Brain pericyte (primary cell): ENCODE measurements at places on chromosomes 6 and 20.

GRCh38 chr6:27332692-27333641 lies 20.9 kb upstream of the POM121L2 start:
- no peak for DNase-seq

DNA sequence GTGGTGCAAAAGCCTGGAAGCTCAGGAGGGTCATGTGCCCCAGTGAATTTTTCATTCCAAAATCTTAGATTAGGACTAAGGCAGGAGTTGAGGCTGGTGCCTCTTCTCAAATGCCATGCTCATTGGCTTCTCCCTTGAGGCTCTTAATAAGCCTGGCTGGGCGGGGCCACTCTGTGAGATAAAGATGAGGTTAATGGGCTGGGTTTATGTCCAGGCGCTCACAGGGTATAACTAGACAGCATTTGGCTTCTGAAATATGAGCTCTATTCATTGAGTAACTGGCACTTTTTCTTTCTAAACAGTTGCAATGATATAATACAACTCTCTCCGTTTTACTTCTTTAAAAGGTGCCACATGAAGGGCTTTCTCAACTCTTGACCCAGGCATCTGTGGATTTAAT lies 156.3 kb downstream of the SCML4 start:
- DNase-seq, result no peak

GRCh38 chr20:62025832-62026563 lies 39.7 kb downstream of the TAF4 start:
- DNase-seq, result no peak

- no peak for DNase-seq
Measured at GRCh38 chr6:158517581-158517980, 42.3 kb upstream of the TMEM181 start.

GRCh38 chr20:48682529-48683363 lies 145.1 kb downstream of the PREX1 start:
- DNase-seq, result peak; percentile 92

- no peak for DNase-seq
Measured at GRCh38 chr6:50853939-50854338, 35.3 kb downstream of the TFAP2B start.

DNA sequence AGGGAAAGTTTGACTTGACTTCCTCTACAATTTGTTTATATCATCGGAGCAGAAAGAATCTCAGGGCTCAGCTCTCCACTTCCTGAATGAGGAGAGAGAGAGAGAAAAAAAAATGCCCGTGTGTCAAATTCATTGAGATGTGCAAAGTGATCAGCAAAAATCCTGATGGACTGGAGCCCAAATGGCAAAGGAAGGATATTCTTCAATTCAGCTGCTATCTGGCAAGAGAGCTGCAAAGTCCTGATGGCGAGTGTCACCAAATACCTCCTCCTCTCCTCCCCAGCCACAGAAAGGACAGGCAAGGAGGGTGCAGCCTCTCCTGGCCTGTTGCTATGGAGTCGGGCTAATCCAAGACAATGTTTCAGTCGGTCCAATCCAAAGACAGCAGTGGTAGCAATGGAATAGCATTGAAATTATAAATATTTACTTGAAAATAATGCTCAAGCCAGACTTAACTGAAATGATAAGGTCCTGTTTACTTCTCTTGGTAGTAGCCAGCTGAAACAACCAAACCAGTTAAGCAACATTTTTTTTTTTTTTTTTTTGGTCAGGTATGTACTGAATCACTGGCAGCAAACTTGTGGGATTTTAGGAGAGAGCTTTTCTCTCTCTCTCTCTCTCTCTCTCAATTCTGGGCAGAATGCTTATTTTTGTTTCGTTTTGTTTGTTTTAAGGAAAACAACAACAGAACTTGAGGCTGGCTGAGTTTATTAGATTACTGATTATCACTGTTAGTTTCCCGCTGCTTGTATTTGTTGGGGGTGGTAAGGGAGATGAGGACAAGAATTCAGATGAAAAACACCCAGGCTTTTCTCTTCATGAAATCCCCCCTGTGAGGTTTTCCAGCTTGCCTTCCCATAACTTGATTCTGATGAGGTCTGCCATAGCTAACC lies 204.2 kb downstream of the BCAS1 start:
- DNase-seq, result no peak

DNA sequence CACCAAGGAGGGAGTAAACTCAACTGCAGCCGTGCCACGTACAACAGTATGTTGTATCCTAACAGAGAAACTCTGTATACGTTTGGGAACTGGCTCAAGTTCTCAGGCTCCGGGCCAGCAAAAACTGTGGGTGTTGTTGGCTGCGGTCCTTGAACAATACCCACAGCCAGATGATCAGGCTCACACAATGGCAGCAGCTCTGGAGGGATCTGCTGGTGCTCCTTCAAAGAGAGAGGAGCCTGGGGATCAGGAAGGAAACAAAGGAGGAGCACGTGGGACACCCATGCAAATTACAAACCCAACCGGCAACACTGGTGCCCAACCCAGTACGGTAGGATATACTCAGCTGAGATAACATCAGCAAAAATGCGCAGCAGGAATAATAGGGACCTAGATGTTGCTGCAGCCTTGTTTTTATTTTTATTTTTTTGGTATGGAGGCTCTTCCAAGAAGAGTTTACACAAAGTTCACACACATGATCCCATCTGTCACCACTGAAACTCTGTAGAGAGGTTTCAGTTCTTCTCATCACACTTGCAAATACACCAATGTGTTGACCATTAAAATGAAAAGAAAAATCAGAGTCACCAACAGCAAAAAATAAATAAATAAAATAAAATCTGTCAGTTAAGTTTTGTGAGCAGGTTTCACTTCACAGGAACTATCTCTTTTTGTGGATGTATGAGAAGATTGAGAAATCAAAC lies 41.2 kb upstream of the PDE10A start:
- DNase-seq, result peak; percentile 87

DNA sequence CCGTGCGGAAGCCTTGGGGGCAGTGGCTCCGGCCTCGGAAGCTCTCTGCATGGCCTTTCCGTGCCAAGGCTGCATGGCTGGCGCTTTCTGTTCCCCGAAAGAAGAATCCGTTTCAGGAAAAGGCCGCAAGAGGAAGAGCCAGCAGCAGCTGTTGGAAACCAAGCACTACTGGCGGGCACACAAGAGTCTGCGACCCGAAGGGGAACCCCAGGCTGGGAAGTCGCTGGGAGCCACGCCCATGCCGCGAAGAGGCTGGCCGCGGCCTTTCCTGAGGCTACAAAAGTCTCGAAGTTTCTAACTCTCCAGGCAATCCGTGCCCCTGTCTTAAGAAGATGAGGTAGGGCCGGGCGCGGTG lies at the start of gene CGAS:
CGAS (minus strand) TSS at position 191 of the 355 bp plus-strand sequence; CDS start at position 75, 116 bp downstream.
- DNase-seq, result peak; percentile 17

DNA sequence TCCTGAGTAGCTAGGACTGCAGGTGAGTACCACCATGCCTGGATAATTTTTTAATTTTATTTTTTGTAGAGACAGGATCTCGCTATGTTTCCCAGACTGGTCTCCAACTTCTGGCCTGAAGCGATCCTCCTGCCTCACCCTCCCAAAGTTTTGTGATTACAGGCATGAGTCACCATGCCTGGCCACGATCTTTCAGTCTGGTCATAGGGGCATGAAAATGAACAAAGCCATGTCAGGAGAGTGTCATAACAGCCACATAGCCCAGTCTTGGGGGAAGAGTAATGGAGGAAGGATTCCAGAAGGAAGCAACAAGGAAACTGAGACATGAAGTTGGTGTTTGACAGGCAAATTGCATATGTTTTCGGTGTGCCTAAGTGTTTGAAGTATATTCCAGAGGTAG lies 17.0 kb upstream of the SNX3 start:
- no peak for DNase-seq

GRCh38 chr20:11499101-11499634 lies 418.5 kb upstream of the BTBD3 start:
- DNase-seq, result no peak

- DNase-seq, result peak; percentile 8
Measured at GRCh38 chr6:136317021-136317694, 27.5 kb upstream of the BCLAF1 start.

- DNase-seq, result no peak
Measured at GRCh38 chr6:137033828-137034227, 10.9 kb downstream of the IL20RA start.

GRCh38 chr20:58603721-58604120 lies 47.4 kb upstream of the STX16 start:
- no peak for DNase-seq

GRCh38 chr20:62804627-62805154 lies at the start of gene OGFR:
TSS of gene OGFR (plus strand) at chr20:62804835. CDS start at chr20:62804860, 25 bp downstream.
- DNase-seq, result no peak

GRCh38 chr6:37375376-37375775 lies 21.6 kb downstream of the RNF8 start:
- DNase-seq, result no peak

- DNase-seq, result no peak
Measured at GRCh38 chr20:12699374-12700228, 309.2 kb upstream of the SPTLC3 start.

GRCh38 chr6:23086100-23086499 lies 516.7 kb downstream of the HDGFL1 start:
- no peak for DNase-seq

DNA sequence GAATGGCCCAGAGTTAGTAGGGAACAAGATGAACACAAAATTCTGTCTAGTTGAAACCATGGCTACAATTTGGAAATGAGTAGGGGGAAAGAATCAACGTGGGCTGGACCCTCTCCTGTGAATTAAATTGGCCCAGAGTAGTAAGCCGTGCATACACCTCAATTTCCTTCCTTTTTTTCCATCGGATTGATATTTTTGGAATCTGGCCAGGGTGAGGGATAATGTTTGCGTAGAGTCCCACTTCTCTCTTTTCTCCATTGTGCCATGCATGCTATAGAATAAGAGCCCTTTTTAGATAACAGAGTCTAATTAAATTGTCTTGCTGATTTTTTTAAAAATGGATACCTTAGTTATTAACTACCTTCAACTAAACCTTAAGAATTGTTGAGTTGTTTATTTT lies 35.2 kb downstream of the XRN2 start:
- DNase-seq, result no peak

DNA sequence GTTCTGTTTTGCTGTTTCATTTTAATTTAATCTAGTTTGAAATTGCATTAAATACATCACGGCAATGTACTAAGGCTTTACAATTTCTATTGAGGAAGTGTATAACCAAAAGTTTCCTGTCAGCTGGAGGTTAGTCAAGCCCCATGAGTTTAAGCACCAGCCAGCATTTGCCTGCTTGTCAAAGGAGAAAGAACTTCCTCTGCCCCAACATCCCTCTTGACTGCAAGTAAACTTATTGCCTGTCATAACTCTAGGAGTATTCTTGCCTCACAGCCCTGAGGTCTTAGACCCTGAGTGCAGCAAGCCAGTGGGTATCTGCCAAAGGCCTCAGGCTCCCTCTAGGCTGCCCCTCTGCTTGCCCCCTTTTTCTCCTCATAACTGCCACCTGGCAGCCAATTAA lies 106.7 kb upstream of the INSM1 start:
- no peak for DNase-seq

DNA sequence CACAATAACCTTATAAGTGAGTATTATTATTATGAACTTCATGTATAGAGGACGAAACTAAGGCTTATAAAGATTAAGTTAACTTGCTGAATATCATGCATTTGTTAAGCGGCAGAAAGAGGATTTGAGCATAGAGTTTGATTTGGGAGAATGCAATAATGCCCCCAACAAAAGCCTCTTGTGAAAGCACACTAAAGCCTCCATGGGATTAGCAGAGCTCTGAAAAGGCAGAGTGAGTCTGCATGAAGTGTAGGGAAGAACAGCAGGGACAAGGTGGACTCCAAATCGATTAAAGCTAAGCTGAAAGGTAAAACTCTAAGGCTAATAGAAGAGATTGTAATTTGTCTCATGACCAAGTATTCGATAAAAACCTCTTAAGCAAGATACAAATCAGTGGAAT lies 100.3 kb downstream of the SH3BGRL2 start:
- no peak for DNase-seq

DNA sequence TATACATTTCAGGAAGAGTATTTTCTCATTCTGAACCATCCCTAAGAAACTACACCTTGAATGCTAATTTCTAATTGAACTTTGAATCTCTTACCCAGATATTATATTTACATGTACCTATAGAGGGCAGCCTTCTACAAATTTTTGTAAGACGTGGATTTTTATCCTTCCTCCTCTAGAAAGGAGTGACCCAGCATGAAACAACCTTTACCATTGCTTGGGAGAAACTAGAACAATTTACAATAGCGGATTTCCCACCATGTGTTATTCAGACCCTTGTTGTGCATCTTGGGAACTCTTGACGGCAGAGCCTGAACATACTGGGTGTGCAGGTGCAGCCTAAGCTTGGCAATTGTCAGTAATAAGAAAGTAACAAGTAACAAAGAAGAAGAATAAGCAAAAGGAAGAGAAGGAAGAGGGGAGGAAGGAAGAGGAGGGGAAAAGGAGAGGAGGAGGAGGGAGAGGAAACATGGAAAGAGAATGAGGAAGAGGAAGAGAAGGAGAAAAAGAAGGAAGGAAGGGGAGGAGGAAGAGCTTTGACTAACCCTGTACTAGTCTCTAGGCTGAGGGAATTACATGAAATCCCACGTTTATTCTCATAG lies 10.8 kb upstream of the TAAR1 start:
- no peak for DNase-seq

DNA sequence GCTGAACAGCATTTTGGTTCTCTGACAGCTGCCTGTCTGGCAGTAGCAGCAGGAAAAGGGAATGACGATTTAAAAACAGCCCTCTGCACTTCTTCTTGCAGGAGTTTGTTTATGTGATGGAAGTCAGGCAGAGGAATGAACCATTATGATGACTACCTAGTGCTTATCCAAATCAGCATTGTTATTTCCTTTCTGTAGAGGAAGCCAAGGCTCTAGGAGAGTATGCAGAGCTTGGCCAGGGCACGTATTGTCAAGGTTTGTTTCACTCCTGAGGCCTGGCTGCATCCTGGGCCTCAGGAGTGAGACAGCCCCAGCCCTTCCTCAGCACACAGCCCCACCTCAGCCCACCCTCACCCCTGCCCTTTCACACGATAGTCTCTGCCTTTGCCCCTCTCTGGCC lies 68.5 kb downstream of the FAM229B start:
- DNase-seq, result no peak

DNA sequence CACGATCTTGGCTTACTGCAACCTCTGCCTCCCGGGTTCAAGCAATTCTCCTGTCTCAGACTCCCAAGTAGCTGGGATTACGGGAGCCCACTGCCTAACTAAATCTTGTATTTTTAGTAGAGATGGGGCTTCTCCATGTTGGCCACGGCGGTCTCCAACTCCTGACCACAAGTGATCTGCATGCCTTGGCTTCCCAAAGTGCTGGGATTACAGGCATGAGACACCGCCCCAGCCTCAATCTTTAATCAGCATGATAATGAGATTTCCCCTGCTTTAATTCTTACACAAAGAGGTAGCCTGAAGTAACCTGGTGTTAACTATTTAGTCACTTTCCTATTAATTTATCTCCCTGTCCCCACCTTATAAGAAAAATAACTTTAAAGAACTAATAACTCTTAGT lies 31.3 kb upstream of the TRDN start:
- no peak for DNase-seq

GRCh38 chr6:16503970-16504415 lies 257.3 kb downstream of the ATXN1 start:
- no peak for DNase-seq

GRCh38 chr6:114989279-114989964 lies 646.6 kb upstream of the HS3ST5 start:
- no peak for DNase-seq

GRCh38 chr20:10662661-10663458 lies 10.9 kb downstream of the JAG1 start:
- DNase-seq, result no peak
